ENCODE measurements at places on chromosomes 6 and 20.

GRCh38 chr6:140271759-140272377, 897.4 kb upstream of the CITED2 start:
- DNase-seq: no peak

GRCh38 chr6:56482525-56482924, 160.2 kb downstream of the DST start:
- DNase-seq: no peak

DNA sequence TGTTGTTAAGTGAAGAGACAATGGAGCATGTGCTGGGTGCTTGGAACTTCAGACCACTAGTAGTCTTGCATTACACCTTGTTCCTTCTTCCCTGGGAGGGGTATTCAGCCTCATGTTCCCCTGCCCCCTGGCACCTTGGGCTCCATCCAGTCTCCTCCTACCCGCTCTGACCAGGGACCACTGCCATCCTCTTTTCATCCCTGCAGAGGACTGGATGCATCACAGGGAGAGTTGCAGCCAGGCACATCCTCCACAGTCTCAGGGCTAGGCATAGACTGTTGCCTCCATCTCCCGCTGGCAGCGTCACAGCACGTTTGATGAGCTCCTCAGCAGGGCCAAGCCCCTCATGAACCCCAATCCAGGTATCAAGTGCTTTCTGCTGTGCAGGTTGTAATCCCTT, 1.3 kb upstream of the TAAR8 start:
- DNase-seq: no peak

- no peak for DNase-seq
Observed at GRCh38 chr20:18058661-18059467, 1.1 kb upstream of the OVOL2 start.

DNA sequence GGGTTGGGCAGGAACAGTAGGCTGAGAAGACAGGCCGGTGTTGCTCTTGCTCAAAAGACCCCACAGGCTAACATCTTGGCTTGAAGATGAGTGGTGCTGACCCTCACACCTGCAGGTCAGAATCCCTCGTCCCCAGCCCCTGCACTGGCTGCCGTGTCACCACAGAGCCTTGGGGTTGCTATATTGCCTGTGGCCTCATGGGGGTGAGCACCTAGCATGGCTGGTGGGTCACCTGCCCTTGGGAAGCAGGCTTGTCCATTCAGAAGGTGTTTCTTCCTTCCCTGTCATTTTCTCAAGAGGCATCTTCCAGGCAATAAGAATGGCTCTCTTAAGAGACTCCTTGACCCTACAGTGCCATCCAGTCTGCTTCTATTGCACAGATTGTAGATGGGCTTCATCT, 7.7 kb downstream of the SLC22A16 start:
- no peak for DNase-seq

DNA sequence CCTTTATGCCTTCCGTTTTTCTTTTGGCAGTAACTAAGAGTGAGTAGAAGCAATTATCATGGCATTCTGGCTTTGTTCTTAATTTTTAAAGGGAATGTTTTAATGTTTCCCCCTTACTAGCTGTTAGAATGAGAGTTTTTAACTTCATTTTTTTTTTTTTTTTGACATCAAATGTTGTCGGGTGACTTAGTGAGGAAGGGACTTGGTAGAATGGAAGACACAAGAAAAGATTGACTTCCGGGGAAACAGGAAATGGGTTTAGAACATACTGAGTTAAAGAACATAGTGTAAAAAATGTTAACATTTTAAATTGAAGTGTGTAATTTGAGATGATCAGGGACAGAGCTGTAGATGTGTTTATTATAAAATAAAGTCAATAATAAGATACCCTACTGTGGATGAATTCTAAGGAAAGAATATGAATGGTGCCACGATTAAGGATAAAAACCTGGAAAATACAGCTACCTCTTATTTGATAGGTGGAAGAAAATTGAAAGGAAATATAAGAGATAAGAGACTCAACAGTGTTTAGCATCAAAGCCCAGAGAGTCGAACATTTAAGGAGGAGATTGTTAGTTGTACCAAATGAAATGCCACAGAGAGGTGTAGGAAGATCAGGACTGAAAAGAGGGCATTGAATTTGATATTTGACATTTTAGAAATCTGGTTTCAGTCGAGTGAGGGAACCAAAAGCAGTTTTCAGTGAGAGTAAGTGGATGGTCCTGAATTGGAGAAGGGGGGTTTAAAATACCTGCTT, 9.4 kb downstream of the HSF2 start:
- DNase-seq: no peak

DNA sequence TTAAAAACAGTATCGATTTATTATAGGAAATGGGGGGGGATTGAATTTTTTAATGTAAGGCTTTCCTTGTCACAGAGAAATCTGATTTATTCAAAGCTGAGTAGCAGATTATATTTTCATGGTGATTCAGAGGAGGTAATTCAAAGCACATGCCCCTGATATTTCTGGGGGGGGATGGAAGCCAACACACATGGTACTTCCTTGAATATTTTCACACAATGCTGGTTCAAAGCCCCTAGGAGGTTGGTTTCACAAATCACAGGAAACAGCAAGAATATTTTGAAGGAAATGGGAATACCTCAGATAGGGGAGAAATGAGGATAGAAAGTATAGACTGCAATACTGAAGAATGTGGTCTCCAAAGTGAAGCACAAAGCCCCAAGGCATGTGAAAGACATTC, 98.8 kb downstream of the RTN4IP1 start:
- peak; percentile 49 for DNase-seq

All from iris pigment epithelial cell (primary cell).